ENCODE measurements at places on chromosomes 5 and 9.

DNA sequence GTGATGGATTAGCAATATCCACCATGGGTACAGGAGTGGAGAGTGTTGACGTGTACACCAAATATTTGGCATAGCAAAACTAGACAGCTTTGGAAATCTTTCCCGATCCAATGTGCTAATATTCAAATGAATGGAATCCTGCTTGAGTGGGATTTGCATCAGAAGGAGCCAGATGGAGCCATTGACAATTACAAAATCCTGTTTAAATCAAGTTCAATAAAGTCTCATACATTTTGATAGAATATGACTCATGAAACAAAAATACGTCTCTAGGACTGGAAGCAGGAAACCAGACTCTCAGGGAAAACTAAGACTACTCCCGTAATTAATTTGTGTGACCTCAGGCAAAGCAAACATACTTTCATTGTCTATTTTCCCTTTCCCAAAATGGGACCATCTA, 13.0 kb downstream of the TNC start:
- DNase-seq = no peak

- no peak for DNase-seq
Observed at GRCh38 chr5:174675916-174676315, 48.5 kb upstream of the MSX2 start.

GRCh38 chr9:33942471-33943083, 106.1 kb downstream of the UBAP2 start:
- no peak for DNase-seq

DNA sequence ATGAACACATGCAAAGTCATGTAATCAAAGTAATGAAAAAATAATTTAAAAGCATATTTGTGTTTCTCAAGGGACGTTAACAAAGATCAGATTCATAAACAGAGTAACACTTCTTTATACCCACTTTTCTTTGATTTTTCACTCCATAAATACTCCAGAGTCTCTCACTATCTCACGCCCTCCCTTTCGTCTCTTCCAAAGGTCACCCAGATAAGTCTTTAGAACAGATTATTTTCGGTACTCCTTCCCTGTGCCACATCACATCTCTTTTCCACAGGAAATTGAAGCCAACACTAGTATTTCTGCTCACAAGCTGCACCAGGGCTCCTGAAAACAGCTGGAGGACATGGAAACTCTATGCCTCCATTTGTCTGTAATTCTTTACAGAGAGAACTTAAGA, 15.4 kb upstream of the ALDOB start:
- no peak for DNase-seq

GRCh38 chr9:126232461-126232860, 94.2 kb upstream of the MVB12B start:
- DNase-seq = no peak

GRCh38 chr9:35868933-35869332, 1.3 kb downstream of the OR13J1 start:
- no peak for DNase-seq

DNA sequence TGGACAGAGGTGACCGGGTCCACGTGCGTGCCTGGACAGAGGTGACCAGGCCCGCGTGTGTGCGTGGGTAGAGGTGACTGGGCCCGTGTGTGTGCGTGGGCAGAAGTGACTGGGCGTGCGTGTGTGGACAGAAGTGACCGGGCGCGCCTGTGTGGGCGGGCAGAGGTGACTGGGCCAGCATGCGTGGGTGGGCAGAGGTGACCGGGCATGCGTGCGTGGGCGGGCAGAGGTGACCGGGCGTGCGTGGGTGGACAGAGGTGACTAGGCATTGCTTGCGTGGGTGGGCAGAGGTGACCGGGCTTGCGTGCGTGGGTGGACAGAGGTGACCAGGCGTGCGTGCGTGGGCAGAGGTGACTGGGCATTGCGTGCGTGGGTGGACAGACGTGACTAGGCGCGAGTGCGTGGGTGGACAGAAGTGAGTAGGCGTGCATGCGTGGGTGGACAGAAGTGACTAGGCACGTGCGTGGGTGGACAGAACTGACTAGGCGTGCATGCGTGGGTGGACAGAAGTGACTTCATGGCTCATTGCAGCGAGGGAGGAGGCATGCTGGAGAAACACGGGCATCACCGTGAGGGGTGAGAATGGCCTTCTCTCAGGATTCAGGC, 254.1 kb upstream of the IRX4 start:
- no peak for DNase-seq

- no peak for DNase-seq
Observed at GRCh38 chr9:102405218-102405867, 589.8 kb upstream of the CYLC2 start.

DNA sequence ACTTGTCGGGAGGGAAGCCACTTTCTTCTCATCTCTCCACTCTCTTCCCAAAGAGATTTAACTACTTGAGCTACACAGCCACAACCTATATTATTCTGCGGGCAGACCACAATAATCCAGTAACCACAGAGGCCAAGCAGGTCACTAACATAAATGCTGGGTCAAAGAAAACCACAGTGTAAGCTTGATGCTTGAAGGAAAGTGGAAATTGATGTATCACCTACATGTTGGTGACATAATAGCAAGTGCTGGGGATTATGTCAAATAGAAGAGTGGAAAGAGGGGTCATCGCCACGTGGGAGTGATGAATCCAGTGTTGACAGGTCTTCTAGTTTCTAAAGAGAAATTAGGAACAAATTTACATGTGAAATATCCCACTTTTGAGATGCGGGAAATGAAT, 40.9 kb downstream of the RFK start:
- no peak for DNase-seq

- no peak for DNase-seq
Observed at GRCh38 chr9:130873966-130874365, 22.6 kb downstream of the QRFP start.

- DNase-seq = no peak
Observed at GRCh38 chr5:35338157-35338453, 107.8 kb upstream of the PRLR start.

- no peak for DNase-seq
Observed at GRCh38 chr9:69293156-69293555, 31.9 kb upstream of the ENTREP1 start.

DNA sequence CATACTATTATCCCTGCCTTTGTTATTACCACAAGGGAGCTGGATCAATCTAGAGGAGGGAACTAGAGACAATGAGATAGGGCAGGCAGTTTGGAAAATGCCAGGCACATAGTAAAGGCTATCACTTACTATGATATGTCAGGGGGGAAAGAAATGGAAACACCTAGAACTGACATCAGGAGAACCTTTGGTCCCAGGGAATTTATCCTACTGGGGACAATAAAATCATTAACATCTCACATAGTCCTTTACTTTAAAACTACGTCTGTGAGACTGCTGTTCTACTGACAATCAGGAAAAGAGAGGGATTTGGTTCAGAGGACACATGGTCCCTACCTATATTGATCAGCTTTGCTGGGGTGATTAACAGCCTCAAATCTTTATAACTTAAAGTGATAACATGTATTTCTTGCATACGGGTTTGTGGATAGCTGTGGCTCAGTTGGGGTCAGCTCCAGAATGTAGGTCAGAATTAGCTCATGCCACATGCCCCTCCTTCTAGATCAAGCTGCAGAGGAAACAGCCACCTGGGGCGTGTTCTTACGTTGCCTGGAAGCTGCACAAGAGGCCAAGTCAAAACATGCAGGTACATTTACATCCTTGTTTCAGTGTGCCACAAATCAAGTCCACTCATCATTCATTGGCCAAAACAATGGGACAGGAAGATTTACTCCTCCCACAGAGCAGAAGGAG, 43.9 kb upstream of the ALDOB start:
- DNase-seq = no peak

DNA sequence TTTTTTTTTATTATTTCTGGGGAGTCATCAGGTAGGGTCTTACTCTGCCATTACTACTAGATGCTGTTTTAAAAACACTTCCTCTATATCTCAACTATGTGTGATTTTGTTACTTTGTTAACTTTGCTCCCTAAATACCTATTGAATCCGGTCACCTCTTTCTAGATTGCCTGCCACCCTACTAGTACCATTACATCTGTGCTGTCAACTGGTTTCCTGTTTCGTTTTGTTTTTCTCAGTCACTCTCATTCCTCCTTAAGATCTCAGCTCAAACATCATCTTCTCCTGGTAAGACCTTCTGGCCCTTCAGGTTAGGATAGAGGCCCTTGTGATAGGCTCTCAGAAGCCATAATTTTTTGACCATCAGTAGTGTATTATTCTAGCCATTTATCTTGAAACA, 324.2 kb upstream of the ATP10B start:
- no peak for DNase-seq

All from breast epithelium (tissue), 4 donors.